ENCODE measurements at places on chromosomes 2 and 18. TPM values are rescaled to one million over a fixed set of nuclear protein-coding genes. Genes with fewer than 3 reads are reported as not detected.

OSBPL1A gene
- 2.9 TPM for total RNA-seq

TANC1 gene
- total RNA-seq: 0.89 TPM

TYMS gene
- total RNA-seq: 331 TPM

TSGA10 gene
- 9.4 TPM for total RNA-seq

CRYBA2 gene
- total RNA-seq: not detected

IL1R2 gene
- total RNA-seq: 21.4 TPM

FN1 gene
- total RNA-seq: 0.70 TPM

CD28 gene
- 175 TPM for total RNA-seq

MATN3 gene
- total RNA-seq: not detected

DSEL gene
- 0.04 TPM for total RNA-seq

VWC2L gene
- not detected for total RNA-seq

REEP1 gene
- total RNA-seq: 0.19 TPM

PPM1B gene
- total RNA-seq: 42.0 TPM

ADCYAP1 gene
- total RNA-seq: not detected

EML6 gene
- 0.30 TPM for total RNA-seq

ARHGAP15 gene
- total RNA-seq: 64.3 TPM

ARHGAP28 gene
- total RNA-seq: not detected

PROKR1 gene
- not detected for total RNA-seq

KCNIP3 gene
- not detected for total RNA-seq

RAX gene
- not detected for total RNA-seq

ATAD2B gene
- total RNA-seq: 12.7 TPM

SCN3A gene
- 0.30 TPM for total RNA-seq

SLC19A3 gene
- not detected for total RNA-seq

CIB4 gene
- total RNA-seq: not detected

TMEM247 gene
- total RNA-seq: not detected

MAP3K19 gene
- total RNA-seq: not detected

DIPK1C gene
- total RNA-seq: not detected

DLGAP1 gene
- 0.14 TPM for total RNA-seq

PCARE gene
- not detected for total RNA-seq

ANKRD30B gene
- total RNA-seq: not detected

PID1 gene
- total RNA-seq: not detected

ONECUT2 gene
- not detected for total RNA-seq

LIMS3 gene
- total RNA-seq: 0.11 TPM

EPB41L3 gene
- 10.4 TPM for total RNA-seq

ANKRD53 gene
- total RNA-seq: 0.14 TPM

CTAGE1 gene
- not detected for total RNA-seq

ITGA4 gene
- 33.6 TPM for total RNA-seq

CARF gene
- total RNA-seq: 6.2 TPM

CNOT9 gene
- total RNA-seq: 105 TPM

TMEM169 gene
- 1.6 TPM for total RNA-seq

TRPM8 gene
- not detected for total RNA-seq

GNAL gene
- total RNA-seq: 0.21 TPM

PRSS56 gene
- not detected for total RNA-seq

DLX1 gene
- not detected for total RNA-seq

LAMA3 gene
- total RNA-seq: 0.07 TPM

CHRNG gene
- total RNA-seq: not detected

STEAP3 gene
- total RNA-seq: 0.14 TPM

MCEE gene
- 10.2 TPM for total RNA-seq

All from activated CD4-positive, alpha-beta T cell treated with anti-CD3 and anti-CD28 coated beads for 36 hours (primary cell).